ENCODE measurements at places on chromosomes 5 and 9.

DNA sequence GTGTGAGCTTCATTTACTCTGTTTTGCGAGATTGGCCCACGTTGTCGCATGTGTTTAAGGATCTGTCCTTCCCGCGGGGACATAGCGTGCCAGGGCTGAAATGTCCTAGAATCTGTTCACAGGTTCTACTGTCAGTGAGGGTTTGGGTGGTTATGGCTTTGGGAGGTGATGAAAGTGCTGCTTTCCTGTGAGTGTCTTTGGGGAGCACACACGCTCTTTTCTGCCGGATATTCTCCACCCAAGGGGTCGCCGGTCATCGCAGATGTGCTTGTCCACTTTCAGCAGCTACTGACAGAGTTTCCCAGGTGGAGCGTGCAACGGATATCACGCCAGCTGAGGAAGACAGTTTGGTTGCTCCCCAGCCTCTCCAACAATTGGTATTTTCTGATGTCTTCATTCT, 32.1 kb downstream of the PROP1 start:
- no peak for DNase-seq

DNA sequence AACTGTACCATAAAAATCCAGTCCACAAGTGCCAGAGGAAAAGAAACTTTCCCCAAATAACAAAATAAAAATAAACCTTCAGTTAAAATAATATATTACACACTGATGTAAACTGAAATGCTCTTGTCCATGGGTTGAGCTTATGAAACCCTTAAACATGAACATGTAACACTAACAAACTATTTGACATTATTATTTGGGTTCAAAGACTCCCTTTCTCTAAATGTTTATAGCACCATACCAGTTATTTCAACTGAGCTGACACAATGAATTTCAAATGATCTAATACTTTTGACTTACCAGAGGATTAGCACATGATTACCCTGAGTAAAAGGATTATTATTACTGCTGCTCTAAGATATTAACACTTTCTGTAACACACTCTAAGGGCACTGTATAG, 251.1 kb downstream of the BNC2 start:
- DNase-seq = no peak

DNA sequence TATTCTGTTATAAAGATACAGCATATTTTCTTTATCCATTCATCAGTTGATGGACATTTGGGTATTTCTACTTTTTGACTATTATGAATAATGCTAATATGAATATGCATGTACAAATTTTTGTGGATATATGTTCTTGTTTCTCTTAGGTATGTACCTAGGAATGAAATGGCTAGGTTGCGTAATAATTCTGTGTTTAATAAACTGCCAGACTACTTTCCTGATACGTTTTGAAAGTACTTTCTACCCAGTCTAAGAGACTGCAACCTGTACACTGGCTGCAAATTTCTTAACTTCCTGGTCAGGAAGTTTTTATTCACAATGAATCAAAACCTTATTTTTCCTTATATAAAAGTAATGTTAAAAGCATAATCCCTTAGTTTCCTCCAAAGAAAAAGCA, 93.9 kb upstream of the STARD4 start:
- no peak for DNase-seq

- no peak for DNase-seq
Measured at GRCh38 chr5:135567661-135568060, 11.1 kb downstream of the CXCL14 start.

DNA sequence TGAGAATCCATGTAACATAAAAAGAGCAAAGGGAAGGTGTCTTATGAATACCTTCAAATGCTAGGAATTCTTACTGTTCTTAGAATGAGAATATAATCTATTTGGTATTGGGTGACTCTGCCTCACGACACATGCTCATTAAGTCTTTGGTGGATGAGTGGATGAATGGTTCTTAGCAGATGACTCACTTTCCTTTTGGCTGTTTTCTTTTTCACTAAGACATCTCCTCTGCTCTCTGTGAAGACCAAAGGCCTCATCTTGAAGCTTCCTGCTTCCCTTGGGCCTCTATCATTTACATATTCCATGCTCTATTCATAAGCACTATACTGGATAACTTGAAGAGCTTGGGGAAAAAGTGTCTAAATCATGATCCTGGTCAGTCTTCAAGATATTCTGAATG, 468.1 kb downstream of the SPATA31D1 start:
- DNase-seq = no peak

DNA sequence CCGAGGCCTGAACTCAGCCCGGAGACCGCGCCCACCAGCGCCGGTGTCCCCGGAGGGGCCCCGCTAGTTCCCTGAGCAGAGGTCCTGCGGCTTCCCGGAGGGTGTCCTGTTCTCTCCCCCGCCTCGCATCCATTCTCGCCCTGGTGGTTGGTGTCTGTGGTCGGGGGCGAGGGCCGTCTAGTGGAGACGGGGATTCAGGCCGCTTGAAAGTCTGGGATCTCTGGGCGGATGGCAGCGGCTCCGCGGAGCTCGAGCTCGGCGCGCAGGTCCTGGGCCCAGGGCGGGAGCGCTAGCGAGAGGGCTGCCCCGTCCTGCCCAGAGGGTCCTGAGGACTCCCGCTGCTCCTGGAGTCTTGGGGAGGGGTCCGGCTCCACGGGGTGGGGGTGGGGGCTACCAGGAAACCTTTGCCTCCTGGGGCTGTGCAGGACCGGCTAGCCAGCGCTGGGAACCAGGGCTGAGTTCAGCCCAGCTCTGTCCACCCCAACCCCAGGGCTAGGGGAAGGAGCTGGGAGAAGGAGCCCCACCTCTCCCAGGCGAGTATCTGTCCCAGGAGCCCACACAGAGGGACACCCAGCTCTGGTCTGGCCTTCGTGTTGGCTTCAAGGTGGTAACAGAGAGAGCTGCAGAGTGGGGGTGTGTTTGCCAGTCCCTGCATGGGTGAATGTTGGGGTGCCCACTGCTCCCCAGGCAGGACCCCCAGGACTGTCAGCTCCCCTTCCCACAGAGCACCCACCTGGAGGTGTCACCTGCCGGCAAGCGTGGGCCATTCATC, 4.0 kb downstream of the TOR4A start:
- no peak for DNase-seq

GRCh38 chr5:152329761-152330283, 75.3 kb downstream of the NMUR2 start:
- no peak for DNase-seq

DNA sequence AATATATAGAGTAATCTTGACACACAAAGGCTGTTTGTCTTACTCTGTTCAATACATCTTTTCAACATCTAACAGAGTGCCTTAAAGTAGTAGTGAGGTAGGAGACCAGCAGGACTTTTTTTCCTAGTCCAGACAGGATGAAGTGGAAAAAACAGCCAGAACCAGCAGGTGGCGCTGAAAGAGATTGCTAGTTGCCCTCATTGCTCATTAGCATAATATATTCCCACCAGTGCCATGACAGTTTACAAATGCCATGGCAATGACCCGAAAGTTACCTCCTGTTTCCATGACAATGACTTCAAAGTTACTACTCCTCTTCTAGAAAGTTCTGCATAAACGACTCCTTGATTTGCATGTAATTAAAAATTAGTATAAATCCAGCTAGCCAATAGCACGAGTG, 387.4 kb downstream of the ACTL7B start:
- no peak for DNase-seq

- DNase-seq = no peak
Measured at GRCh38 chr5:150157168-150157567, 1.5 kb upstream of the PDGFRB start.

- DNase-seq = no peak
Measured at GRCh38 chr5:80417973-80418372, 10.1 kb downstream of the ZFYVE16 start.

GRCh38 chr5:98425640-98426039, 347.8 kb upstream of the RGMB start:
- DNase-seq = no peak

DNA sequence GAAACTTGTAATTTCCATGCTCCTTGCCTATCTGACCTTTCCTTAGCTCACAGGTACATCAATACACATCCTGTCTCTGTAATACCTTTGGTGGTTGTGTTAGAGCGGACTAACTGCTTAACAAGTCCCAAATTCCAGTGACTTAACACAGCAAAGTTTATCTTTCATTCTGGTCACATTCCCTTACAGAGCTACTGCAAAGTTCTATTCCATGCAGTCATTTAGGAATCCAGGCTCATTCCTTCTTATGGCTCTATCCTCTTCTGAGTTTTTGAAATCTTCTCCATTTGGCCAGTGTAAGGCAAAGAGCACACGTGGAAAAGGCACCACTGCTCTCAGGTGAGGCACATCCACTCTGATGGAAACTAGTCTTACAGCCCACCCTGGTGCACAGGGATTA, 238.6 kb upstream of the ANKRD55 start:
- DNase-seq = no peak

DNA sequence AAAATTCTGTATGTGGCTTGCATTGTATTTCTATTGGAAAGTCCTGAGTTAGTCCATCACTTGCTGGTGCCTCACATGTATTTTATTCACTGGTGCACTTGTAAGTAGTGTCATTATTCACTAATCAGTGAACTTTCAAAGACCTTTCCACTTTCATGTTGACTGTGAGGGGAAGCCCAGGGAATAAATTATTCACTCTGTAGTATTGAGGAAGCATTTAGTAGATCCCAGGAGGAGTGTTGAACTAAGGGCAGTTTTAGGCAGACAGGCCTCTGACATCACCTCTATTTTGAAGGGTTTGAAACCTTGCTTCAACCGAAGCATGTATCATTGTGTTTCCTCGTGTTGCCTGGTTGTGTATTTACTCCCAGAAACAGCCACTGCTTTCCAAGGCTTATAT, 705.4 kb upstream of the RIOK2 start:
- DNase-seq = no peak

DNA sequence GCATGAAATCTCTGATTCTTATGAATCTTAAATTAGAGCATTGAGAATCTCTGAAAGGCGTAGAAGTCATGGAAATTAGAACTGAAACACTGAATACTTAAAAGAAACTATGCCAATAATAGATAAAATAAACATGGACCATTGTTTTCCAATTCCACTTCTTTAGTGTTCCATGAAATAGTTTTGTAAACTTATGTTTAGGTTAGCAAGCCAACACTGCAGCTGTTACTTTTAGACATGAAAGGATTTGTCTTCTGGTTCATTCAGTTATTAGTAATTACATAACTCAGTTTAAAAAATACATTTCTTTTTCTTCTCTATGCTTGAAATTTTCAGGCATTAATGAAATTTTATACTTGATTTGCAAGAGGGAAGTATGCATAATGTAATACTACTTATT, 733.4 kb upstream of the NUDT12 start:
- no peak for DNase-seq

DNA sequence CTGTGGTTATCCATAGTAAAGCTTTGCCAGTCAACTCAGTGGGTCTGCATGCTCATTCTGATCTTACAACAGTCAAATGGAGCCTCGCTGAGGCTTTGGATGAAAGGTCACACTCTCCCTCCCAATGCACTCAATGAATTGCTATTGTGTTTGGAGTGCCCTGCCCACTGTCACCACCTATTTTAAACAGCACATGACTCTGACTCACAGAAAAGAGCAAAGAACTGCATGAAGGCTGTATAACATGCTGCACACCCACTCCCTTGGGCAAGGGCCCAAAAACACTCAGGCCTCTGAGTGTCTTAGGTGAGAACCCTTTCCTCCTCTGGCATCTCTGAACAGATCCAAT, 118.7 kb upstream of the CCDC112 start:
- DNase-seq = no peak

- DNase-seq = no peak
Measured at GRCh38 chr5:60718166-60718892, 18.4 kb upstream of the DEPDC1B start.

- DNase-seq = no peak
Measured at GRCh38 chr5:33338336-33339110, 102.2 kb upstream of the TARS1 start.

DNA sequence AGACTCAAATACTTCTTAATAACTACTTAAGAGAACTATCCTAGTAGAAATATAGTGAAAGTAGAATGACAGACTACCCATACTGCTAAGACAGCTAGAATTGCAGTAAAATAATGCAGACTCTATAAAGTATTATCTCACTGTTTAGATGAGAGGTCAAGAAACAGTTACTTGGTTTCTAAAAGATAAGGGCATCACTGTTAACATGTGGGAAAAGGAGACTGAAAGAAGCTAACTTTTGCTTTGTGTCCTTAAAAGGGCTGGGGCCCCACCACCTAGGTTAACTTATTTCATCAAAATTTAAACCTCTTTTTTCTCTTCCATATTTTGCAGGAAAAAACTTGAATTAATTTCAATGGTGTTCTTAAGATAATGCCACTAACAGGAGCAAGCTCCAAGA, 204.3 kb downstream of the CNTLN start:
- no peak for DNase-seq

DNA sequence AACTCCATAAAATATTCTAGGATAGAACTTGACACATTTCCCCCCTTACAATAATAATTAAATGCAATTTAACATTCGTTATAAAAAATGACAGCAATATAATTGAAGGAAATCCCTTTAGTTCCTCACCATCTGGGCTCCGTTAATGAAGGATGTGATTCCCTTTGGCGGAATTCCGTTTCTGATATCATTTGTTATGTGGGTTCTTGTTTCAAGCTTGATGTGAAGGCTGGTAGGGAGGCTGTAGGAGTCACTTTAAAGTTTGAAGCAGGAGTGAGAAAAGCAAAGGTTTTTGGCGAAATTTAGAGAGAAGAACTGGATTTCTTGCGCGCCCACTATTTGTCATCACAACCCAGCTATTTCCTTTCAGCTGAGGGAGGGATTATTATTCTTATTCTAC, 4.0 kb downstream of the RGS7BP start:
- DNase-seq = no peak

GRCh38 chr5:17426104-17426749, 71.8 kb upstream of the TAF11L2 start:
- DNase-seq = no peak

DNA sequence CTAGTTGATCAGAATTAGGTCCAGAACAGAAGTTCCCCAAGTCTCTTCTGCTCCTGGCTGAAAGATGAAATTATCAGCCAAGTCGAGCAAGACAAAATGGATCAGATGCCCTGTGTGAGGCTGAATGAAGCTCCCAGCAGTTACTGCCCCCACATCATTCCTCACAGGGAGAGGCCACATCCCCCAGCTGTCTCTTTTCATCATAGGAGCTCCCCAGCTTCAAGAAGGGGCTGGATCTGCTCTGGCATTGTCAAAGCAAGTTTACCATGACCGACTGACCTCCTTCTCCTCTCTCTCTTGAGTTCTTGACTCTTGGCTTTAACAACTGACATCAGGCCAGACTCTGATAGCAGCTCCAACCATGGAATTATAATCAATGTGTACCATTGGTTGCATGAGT, 133.3 kb upstream of the RAD23B start:
- DNase-seq = no peak

DNA sequence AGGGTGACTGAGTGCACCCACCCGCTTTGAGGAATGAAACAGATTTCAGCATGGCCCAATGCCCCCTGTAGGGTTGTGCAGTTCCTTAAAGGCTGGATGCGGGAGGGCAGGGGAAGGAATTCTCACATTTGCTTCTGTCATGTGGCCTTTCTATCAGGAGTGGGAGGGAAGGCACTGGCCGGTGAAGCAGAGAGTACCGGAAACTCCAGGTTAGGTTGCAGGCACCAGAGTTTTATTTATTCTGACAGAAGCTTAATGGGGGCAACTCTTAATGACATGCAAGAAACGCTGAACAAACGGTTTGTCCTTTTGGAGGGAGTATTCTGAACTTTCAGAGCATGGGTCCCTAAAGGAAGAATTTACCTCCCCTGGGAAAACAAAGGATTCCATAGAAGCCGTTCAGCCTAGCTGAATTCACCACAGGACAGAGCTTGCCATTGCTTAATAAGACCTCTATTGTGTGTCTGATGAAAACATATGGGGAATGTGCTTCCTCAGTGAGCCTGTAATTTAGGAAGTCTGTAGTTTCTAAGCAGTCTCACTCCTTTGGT, 44.1 kb upstream of the EQTN start:
- DNase-seq = no peak

All from NCI-H1930 (cell line).